ENCODE measurements at places on chromosomes 12 and 14. TPM values are rescaled to one million over a fixed set of nuclear protein-coding genes. Genes with fewer than 3 reads are reported as not detected.

DNA sequence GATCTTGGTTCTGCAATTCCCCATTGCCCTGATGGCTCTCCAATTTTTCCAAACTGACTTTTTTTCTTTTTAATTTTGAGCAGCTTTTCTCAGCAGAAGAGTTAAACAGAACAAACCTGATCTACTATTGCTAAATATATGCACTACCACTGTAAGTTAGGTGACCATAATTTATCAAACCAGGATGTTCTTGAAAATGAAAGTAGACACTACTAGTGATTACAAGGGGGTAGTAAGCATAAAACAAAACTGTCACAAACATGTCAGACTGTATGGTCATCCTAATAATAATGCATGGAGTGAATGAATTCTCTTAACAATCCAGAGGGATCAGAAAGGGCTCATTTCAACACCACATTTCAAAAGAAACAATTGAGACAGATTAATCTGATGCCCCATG lies 183.0 kb upstream of the FOXN3 start:
- H3K27ac ChIP-seq = peak overlapping the region; percentile 37
- peaks cover 13% of the 10 kb centered on the region for H3K4me1 ChIP-seq
- H3K4me3 ChIP-seq = no peak overlapping the region
- H3K36me3 ChIP-seq = no peaks in the 10 kb centered on the region
- no peaks in the 10 kb centered on the region for H3K27me3 ChIP-seq
- DNase-seq = no peak

GRCh38 chr12:13973996-13974395 lies 7.4 kb downstream of the GRIN2B start:
- no peak overlapping the region for H3K27ac ChIP-seq
- H3K27me3 ChIP-seq = peaks cover 5% of the 10 kb centered on the region
- no peaks in the 10 kb centered on the region for H3K36me3 ChIP-seq
- H3K4me1 ChIP-seq = no peaks in the 10 kb centered on the region
- no peak overlapping the region for H3K4me3 ChIP-seq
- DNase-seq = no peak

GRCh38 chr14:35932659-35933159 lies 106.6 kb downstream of the BRMS1L start:
- H3K4me3 ChIP-seq = no peak overlapping the region
- H3K4me1 ChIP-seq = no peaks in the 10 kb centered on the region
- no peak for DNase-seq
- H3K36me3 ChIP-seq = no peaks in the 10 kb centered on the region
- H3K27me3 ChIP-seq = no peaks in the 10 kb centered on the region

DNA sequence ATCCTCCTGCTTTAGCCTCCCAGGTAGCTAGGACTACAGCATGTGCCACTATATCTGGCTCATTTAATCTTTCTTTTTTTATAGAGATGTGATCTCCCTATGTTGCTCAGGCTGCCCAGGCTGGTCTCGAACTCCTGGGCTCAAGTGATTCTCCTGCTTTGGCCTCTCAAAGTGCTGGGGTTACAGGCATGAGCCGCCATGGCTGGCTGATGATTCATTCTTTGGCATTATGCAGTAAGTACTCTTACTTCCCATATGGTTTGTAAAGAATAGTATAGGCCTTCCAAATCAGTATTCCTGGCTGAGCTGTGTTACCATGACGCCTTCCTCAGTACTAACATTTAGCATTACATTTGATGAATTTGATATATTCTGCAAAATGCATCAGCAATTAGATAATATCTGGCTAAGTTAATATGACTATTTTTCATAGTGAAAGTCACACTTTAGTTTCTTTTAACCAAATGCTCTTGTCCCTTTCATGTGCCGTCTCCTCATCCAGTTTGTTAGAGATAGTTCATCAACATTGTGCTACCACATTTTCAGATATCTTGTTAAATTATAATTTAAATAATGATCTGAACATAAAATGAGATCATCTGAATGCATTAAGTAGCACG lies 3.2 kb upstream of the MIA2 start:
- no peak for DNase-seq
- H3K27ac ChIP-seq = no peak overlapping the region
- H3K36me3 ChIP-seq = no peaks in the 10 kb centered on the region
- H3K4me3 ChIP-seq = no peak overlapping the region

NPFF gene
- not detected for total RNA-seq

RAD51AP1 gene
- not detected for total RNA-seq

MYO1A gene
- 1.2 TPM for total RNA-seq

KRT6B gene
- total RNA-seq = not detected

Measured in gastrocnemius medialis (tissue), 4 donors.